ENCODE measurements at places on chromosomes 3 and 15.

DNA sequence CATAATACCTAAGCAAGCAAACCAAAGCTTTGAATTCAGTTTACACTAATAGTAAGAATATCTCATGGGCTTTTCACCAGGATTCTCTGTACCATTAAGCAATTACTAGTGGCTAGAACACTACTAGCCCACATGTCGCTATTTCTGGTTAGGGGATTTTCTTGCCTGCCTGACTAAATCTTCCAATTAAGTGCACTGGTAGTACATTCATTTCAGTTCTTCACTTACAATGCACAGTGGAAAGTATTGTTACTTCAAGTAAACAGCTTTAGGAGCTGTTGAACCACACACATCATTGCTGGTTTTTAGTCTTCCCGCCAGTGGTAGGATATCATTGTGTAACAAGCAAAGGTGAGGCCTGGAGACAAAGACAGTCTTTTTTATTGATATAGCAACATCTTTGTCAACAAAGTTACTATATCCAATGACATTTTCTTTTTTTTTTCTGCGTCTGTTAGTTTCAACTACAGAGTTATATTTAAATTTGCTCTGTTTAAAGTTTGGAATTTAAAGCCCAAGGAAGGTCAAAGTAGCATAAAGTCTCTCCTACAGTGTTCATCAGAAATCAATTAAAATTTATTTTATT, 826.8 kb upstream of the NR2F2 start:
- DNase-seq, result no peak

GRCh38 chr3:85020828-85021227, 62.0 kb downstream of the CADM2 start:
- DNase-seq, result no peak

DNA sequence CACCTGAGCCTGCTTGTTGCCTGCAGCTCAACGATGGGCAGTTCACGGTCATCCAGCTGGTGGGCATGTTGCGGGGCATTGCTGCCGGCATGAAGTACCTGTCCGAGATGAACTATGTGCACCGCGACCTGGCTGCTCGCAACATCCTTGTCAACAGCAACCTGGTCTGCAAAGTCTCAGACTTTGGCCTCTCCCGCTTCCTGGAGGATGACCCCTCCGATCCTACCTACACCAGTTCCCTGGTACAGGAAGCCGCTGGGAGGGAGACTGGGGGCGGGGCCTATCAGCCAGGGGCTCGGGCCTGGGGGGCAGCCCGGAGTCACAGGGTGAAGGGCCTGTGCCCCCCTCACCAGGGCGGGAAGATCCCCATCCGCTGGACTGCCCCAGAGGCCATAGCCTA, 18.8 kb downstream of the EPHB3 start:
- DNase-seq, result no peak

DNA sequence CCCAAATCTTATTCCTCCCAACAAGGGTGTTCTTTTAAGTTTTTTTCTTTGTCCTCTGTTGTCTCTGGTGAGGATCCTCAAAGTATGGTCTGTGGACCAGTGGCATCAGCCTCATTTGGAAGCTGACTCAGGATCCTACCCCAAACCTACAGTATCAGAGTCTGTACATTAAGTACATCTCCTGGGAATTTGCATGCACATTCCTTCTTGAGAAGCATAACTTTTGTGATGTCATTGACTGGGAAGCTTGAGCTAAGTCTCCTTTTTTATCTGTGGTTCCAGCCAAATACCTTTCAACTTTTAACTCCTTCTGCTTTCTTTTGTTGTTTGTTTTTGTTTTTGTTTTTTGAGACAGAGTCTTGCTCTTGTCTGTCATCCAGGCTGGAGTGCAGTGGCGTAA, 40.5 kb downstream of the ARMC8 start:
- no peak for DNase-seq

- DNase-seq, result no peak
These were observed 171.8 kb downstream of the FEZF2 start for GRCh38 chr3:62201438-62202035.

- no peak for DNase-seq
These were observed 23.9 kb upstream of the MOBP start for GRCh38 chr3:39443530-39443929.

- DNase-seq, result no peak
These were observed 206.8 kb upstream of the IL12A start for GRCh38 chr3:159781867-159782266.

DNA sequence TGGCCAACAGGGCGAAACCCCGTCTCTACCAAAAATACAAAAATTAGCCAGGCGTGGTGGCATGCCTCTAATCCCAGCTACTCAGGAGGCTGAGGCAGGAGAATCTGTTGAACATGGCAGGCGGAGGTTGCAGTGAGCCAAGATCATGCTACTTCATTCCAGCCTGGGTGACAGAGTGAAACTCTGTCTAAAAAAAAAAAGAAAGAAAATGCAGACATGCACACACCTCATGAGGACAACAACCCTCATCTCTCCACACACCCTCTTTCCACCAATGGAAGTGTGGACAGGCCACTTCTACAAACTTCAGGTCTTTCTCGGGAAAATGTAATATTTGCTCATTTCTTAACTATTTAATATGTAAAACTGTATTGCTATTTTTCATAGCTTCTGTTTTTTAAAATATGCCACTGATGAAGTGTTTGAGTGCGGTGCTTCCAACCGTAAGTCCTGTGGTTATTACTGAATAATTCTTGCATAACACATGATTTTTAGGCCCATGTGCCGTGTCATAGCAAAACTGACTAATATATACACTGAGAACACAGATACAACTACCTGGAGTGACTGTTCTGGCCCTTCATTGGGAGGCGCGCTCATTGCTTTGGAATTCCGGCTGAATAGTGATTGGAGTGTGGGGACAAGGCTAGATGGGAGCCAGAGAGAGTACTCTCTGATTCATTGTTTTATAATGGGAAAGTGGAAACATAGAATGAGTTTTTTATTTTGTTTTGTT, 23.1 kb downstream of the LRRC31 start:
- DNase-seq, result no peak

GRCh38 chr3:147407114-147407497, 763 bp upstream of the ZIC4 start:
- no peak for DNase-seq
